ENCODE measurements at places on chromosomes 2 and 18. TPM values are rescaled to one million over a fixed set of nuclear protein-coding genes. Genes with fewer than 3 reads are reported as not detected.

The CCDC74B gene
- 6.4 TPM for total RNA-seq

The PAX3 gene
- total RNA-seq: not detected

The C2orf80 gene
- not detected for total RNA-seq

The NCK2 gene
- total RNA-seq: 21.0 TPM

The APLF gene
- total RNA-seq: 0.61 TPM

The ALKAL2 gene
- not detected for total RNA-seq

The CCDC141 gene
- not detected for total RNA-seq

The CNPPD1 gene
- total RNA-seq: 48.7 TPM

All from A549 treated with AZD2906 at 1 μM for 4 hours (cell line).